ENCODE measurements at places on chromosomes 4 and X.
A peak's percentile ranks its signal among the peaks of the same experiment; 100 is the strongest.

GRCh38 chrX:69117876-69118526 is 47.3 kb downstream of the PJA1 start:
- DNase-seq: no peak

GRCh38 chrX:75911716-75912115 is 126.7 kb upstream of the MAGEE2 start:
- no peak for DNase-seq

DNA sequence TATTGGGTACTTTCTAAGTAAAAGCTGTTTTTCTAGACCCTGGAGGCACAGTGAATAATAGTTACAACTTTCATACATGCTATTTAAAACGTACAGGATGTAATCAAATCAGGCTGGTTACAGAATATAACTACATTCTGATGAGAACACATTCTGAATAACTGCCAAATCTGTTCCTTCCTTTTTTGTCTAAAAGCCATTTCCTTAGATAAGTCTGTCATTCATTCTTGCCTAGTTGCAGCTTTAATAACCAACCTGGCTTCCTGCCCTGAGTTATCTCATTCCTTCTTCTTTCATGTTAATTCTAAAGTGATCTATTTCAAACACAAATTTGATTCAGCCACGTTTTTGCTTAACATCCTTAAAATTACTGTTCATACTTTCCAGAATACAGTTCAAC is 189.7 kb upstream of the ITM2A start:
- no peak for DNase-seq

- no peak for DNase-seq
Observed at GRCh38 chrX:146967306-146967705, 152.8 kb upstream of the CXorf51A start.

DNA sequence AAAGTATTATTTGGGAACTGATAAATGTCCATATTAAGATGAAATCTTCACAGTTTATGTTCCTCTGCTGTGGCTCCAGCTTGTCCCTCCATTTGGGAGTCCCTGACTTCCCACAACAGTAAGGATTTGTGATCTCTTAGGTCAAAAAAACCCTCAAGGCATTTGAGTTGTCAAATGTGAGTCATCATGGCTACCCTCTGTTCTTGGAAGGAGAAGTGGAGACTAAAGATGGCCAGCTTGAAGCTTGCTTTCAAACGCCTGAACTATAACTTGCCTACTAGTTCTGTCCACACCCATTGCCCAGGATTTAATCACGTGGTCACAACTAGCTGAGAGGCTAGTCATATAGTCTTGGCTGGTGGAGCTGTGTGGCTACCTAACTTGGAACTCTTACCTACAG is 107.8 kb downstream of the CCNG2 start:
- DNase-seq: no peak

DNA sequence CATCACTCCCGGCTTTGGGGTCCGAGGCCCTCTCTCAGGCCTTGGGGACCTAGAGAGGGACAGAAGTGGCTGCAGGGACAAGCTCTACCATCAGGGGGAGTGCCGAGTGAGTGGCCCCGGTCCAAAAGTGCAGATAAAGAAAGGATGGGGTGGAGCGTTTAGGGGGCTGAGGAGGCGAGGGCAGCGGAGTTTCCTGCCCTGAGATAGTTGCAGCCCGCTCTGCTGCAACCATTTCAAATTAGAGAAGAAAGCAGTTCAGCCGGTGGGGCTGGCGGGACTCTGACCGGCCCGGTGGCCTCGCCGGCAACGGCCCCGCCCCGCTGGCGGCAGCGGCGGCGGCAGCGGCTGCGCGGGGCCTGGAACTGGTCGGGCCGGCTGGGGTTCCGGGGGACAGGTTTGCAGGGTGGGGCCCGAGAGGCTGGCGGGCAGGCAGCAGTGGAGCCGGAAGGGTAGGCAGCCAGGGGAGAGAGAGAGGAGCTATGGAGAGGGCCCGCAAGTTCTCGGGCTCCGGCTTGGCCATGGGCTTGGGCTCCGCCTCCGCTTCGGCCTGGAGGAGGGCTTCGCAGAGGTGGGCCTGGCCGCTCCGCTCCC is 7.6 kb downstream of the DLG3 start:
- peak; percentile 8 for DNase-seq

DNA sequence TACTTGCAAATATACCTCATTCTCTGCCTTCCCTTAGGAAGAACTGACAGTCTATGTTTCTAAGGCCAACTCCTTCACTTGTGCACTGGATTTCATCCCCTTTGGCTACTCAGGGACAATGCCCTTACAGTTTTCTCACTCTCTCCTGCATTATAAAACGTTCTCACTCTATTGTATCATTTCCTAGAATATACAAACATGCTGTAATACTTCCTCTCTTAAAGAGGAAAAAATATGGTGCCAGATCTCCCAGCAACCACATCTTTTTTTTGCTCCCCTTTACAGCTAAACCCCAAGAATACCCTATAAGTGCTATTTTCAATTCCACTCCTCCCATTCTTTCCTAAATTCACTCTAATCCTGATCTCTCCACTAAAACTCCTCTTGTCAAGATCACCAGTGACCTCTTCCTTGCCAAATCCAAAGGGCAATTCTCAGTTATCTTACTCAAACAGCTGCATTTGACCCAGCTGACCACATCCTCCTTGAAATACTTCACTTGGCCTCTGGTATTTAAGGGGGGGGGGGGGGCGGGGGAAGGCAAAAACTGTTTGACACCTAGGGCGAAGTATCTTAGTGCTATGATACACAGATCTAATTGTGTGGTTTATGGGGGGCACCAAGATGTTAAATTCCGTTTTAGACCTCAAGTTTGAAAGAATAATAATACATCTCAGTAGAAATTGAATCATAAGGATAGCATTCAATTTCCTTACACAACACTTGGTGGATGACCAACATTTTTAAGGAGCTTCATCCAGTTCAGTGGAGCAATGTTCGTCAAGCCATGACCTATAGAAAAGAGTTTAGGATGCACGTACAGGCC is 1.6 kb downstream of the RCHY1 start:
- DNase-seq: no peak

GRCh38 chrX:57929373-57929772 is 19.1 kb upstream of the ZXDA start:
- no peak for DNase-seq

GRCh38 chrX:1185561-1185960 is 26.9 kb downstream of the CRLF2 start:
- DNase-seq: no peak

GRCh38 chr4:61251129-61251528 is 51.0 kb downstream of the ADGRL3 start:
- no peak for DNase-seq

DNA sequence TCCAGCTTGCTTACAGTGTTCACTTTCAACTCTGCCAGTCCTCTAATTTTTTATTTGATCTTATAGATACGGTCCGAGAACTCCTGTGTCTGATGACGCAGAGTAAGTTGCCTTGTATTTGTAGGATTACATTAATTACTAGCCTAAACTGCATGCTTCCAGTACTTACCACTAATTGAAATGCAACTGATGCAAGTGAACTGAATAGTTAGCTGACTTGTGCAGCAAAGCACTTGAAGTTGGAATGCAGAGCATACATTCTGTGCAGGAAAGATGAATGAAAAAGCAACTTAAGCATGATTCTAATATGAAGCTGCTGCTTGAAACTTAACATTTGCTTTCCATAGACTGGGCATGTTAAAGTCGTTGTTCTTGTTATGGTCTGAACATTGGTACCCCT is 100.9 kb downstream of the LIMCH1 start:
- DNase-seq: no peak

- DNase-seq: no peak
Observed at GRCh38 chr4:20645236-20645635, 55.0 kb upstream of the PACRGL start.

DNA sequence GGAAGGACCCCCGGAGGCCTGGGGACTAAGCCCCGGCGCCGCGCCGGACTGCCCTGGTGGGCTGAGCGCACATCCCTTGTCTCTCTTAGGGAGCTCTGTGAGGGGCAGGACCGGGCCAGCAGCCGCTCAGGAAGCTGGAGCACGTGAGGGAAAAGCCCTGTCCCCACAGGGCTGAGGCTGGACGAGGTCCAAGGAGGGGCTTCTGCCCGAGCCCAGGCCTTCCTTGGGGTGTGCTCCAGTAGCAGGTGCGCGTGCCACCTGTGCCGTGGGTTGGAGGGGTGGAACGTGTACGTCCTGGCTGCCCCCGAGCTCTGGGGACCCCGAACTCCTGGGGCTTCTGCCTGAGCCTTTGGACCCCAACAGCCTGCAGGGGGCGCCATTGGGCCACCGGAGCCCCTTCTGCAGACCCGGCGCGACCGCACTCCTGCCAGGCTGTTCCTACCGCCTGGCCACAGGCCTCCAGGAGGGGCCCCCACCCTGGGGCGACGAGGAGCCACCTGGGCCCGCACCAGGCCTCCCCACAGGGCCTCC is 27.2 kb downstream of the TACC3 start:
- DNase-seq: no peak

GRCh38 chr4:48027653-48028052 is 11.1 kb downstream of the NIPAL1 start:
- no peak for DNase-seq

- no peak for DNase-seq
Observed at GRCh38 chr4:17667653-17668201, 53.3 kb downstream of the MED28 start.

- no peak for DNase-seq
Observed at GRCh38 chr4:25163196-25163595, 2.9 kb upstream of the SEPSECS start.

DNA sequence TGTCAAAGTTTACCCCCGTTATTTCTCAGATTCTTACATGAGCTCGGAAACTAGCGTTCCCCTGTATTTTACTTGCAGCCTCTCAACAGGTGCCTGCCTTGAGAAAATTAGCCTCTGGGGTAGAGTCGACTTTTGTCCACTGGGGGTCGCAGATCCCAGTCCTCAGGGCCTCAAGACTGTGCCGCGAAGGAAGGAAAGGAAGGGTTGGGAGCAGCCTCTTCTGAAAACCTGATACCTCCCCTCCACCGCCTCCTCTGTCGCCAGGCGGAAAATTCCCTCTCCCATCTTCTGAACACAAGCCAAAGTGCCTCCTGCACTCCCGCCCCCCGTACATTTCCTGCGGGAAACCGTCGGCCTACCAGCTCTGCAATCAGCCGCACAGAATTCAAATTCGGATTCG is 44.4 kb upstream of the TMSB15B start:
- peak; percentile 32 for DNase-seq

DNA sequence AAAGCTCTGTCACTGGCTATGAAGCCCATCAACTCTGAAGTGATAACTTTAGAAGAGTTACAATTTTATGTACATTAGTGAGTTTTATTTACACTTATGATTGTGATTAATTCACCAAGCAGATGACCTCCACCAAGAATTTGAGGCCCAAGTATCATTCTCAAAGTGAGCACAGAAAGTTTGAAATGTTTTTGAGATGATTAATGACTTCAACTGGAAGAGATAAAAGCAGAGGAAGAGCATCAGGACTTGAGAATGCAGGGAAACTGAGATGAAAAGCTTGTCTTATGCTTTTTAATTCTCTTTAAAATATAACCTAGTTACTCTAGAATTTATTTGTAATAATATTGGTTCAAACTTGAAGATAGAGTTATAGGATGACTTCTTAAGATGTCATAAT is 112.8 kb upstream of the H2AZ1 start:
- DNase-seq: no peak

GRCh38 chr4:26083987-26084386 is 170.0 kb downstream of the SMIM20 start:
- no peak for DNase-seq

GRCh38 chrX:6904156-6904555 is 243.4 kb upstream of the STS start:
- no peak for DNase-seq

GRCh38 chrX:12975991-12976558 is 1.2 kb downstream of the TMSB4X start:
- peak; percentile 3 for DNase-seq

DNA sequence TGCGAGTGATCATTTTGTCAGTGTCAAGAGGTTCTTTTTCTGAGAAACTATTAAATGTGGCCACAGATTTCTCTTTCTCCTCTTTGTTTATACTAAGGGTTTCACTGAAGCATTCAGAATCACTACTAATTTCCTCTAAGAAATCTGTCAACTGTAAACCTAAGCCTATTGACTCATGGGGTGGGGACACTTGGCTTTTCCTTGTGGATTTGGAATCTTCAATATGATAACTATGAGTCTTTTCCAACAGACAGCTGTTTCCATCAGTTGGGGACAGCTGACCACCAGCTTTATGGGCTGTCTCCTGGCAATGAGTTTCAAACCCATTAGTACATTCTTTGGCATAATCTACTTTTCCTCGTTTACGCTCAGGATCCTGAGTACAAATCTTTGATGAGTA is 13.8 kb downstream of the PGRMC1 start:
- no peak for DNase-seq

DNA sequence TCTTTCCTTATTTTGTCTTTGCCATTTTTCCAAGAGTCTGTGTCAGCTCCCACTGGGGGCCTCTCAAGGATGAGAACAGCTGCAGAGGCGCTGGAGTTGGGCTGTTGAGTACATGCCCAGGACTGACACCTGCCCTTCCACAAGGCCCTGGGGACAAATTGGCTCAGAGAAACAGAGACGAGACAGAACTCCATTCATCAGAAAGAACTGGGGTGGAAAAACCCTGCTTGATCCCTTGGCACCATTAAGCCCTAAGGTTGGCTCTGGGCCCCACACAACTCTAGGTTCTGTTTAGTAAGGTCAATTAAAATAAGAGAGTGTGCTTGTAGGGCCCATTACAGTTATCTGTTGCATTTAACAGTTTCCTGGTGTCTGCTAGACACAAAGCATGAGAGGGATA is 63.6 kb downstream of the DCX start:
- DNase-seq: no peak

- no peak for DNase-seq
Observed at GRCh38 chrX:43716696-43717095, 60.6 kb downstream of the MAOA start.

- no peak for DNase-seq
Observed at GRCh38 chrX:44514272-44514671, 28.4 kb downstream of the FUNDC1 start.

DNA sequence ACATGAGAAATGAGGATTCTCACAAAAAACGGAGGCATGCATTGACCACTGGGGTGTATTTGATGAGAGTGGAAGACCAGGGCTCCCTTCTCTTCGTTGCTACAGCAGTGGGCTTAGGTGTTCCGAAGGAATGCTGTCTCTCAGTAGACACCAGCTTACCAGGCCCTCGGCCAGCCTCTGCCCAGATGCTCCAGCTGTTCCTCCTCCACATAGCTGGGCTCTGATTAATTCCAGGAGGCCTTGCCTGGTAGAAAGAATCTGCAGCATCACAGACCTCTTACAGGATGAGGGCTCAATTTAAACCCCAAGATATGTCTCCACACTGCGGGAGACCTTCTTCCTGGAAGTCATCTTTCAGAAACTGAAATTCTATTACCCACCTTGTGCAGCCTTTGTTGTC is 346.6 kb upstream of the TENM3 start:
- DNase-seq: no peak

DNA sequence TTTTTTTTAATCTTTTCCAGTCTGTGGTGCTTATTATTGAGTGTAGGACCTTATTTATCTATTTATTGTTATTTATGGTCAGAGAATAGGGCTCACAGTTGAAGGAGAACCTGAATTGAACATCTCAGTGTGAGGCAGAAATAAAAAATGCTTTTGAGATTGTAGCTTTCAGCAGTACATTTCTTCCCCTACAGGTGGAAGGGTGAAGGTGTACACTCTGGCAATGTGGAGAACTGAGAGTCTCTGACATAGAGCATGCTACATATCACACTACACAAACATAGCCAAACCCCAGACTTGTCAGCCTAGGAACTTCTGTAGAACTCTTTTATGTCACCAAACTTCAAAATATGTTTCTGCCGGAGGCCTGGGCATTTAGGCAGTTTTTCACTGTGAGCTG is 140.2 kb downstream of the STIM2 start:
- no peak for DNase-seq

GRCh38 chr4:16627999-16628398 is 270.4 kb downstream of the LDB2 start:
- DNase-seq: no peak
